Stimulated activated CD4-positive, alpha-beta T cell treated with anti-CD3 and anti-CD28 coated beads, Interleukin-2, amount 100 ng/mL, for 4 hours (primary cell): ENCODE measurements at places on chromosomes 1 and 21.

DNA sequence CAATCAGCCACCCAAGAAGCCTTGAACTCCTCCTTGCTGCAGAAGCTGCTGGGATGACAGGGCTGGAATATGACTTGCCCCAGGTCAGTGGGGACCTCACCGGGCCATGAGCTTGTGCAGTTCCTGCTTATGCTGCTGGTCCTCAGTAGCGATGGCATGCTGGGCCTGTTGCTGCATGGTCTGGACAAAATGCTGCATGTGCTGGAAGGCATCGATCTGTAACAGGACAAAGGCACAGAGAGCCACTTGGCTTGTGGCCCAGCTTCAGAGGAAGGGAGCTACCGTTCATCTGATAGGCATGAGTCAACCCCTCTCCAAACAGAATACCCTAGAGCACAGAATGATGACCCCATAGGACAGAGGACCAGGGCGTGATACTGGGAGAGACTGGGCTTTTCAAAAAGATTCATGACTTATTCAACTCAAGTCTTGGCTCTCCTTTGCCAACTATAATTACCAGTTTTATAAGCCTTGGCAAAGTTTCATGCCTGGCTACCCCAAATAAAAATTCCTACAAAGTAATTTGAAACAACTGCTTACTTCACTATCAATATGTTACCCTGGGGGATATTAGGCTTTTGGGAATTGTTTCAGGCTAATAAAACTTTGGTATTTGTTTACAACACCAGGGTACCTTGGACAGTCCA, 34.7 kb upstream of the EXOSC10 start:
- DNase-seq = no peak

GRCh38 chr1:156750711-156751450, 594 bp downstream of the HDGF start:
- no peak for DNase-seq

GRCh38 chr1:41500378-41500777, 15.9 kb upstream of the EDN2 start:
- DNase-seq = no peak

DNA sequence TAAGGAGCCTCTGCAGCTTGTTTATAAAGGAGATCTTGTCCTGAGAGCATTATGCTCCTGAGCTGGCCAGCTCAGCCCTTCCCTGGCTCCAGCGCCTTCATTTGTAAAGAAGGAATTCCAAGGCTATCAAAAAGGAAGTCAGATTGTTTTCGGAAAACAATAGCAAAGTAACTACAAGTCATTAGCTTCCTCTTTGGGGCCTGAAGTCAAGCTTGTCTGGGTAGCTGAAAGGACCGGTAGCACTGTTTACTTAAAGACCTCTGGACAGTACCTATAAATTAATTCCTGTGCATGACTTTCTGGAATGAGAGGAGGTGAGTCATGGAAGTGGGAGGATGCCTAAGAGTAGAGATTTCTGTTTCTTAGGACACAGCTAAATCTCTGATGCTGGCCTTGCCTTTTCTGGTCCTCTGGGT, 20.7 kb upstream of the GJA5 start:
- DNase-seq = no peak

- peak; percentile 45 for DNase-seq
Measured at GRCh38 chr1:17207966-17208418, 3.1 kb downstream of the PADI1 start.

GRCh38 chr1:23577056-23578004, 18.0 kb upstream of the ID3 start:
- DNase-seq = no peak

DNA sequence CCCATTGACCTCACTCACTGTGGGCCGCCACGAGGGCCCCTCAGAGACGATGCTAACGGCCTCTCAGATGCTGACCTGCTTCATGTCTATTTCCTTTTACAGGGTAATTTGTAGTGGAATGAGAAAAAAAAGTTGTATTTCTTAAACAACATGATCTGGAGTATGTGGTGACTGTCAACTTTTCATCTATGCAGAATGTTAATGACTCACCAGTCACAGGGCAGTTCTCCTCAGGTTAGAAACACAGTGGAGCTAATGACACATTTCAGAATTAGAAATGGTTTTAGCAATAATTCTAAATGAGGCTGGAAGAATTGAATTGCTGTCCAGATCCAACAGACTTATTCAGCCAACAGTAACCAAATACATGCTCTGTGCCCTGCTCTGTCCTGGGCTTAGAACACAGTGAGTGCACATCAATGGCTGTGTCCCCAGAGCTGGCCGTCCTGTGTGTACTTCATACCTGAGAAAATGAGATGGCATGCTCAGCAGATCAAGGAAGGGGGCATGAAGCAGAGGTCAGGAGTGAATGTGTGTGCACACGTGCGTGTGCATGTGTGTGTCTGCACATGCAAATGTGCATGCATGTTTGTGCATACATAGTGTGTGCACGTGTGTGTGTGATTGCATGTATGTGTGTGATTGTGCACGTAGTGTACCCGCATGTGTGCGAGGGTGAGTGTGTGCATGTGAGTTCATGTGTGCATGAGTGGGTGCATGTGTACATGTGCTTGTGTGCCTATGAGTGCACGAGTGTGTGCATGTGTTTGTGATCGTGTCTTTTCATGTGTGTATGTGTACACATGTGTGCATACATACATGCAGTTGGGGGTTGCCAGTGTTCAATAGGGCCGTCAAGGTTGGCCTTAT, 145.3 kb downstream of the PCBP3 start:
- DNase-seq = no peak

DNA sequence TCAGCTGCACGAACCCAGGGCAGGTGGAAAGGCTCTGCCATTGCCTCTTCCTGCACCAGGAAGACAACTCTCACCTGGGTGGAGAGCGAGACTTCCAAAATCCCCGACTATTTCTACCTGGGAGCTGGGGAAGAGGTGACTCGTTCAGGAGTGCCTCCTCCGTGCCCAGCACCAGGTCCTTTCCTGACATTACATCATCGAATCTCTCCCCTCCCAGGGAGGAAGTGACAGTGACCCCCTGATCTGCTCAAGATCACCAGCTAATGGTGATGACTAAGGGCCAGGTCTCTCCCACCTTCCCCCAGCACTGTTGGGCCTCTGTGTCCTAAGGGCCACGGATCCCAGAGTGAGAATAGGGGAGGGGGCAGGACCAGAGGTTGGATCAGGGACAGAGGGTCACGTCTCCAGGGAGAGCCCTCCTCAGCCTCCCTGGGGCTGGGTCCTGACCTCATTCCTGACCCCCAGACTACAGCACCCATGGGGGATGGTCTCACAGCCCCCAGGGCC, 6.8 kb downstream of the MEGF6 start:
- no peak for DNase-seq

DNA sequence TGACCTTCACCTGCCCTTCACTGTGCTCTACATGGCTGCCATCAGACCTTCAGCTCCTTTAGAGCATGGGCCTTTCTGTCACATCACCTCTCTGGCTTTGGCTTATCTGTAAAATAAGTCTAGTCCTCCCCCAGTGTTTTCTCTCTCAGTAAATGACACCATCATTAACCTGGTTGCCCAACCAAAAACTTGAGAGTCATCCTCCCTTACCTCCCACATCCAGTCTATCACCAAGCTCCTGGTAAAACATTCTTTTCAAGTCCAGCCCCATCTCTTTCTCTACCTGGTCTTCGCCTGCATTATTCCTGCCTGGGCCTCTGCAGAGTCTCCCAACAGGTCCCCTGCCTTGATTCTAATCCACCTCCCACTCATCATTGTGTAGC, 13.1 kb downstream of the SLC26A9 start:
- no peak for DNase-seq

GRCh38 chr1:186984959-186985358, 156.2 kb downstream of the PLA2G4A start:
- no peak for DNase-seq

DNA sequence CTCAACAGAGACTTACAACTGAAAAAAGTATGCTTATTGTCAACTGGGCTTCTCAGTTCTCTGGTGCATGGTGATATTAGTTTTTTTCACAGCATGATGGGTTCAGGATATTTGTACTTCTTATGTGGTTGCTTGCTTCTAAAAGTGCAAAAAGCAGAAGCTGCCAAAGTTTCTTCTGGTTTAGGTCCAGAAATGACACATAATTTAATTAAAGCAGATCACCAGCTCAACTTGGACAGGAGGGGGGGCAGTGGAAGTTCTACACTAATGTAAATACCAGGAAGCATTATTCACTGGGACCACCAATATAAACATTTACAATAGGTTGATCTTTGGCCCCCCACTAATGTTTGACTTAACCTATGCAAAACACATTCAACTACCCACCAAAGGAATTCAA, 354.8 kb upstream of the BRINP3 start:
- DNase-seq = no peak

DNA sequence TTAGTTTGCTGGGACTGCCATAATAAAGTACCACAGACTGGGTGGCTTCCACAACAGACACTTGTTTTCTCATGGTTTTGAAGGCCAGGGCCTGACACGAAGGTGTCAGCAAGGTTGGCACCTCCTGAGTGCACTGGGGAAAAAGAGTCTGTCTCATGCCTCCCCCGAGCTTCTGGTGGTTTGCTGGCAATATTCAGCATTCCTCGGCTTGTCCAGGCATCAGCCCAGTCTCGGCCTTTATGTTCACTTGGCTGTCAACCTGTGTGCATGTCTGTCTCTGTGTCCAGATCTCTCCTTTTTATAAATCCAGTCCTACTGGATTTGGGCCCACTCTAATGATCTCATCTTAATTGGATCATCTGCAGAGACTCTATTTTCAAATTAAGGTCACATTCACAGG, 72.6 kb downstream of the DOP1B start:
- DNase-seq = no peak

GRCh38 chr21:39300587-39300986, 12.8 kb downstream of the BRWD1 start:
- DNase-seq = no peak

DNA sequence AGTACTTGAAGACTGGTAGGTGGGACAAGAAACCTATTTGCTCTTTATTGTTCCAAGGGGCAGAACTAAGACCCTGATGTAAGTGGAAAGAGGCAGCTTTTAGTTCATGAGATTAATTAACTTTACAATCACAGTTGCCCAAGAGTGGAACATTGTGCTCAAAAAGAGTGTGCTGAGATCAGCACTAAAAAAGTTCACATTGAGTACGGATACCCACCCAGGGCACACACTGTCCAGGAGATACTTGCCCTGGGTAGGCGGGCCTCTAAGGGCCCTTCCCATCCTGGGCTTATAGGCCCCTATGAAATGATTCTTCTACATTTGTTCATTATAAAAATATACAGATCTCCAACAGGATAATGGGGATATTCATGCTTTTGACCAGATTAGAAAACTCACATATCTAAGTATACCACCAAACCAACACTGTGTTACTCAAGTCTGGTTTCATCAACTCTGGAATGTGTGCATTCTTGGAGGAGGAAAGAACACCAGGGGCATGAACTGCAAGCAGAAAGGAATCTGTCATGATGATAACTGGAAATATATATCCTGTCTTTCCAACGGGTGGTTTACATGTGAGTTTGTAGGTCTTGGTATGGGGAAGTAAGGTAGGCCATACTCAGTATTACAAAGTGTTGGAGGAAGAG, 626.2 kb downstream of the SMYD3 start:
- no peak for DNase-seq

- no peak for DNase-seq
Measured at GRCh38 chr1:14949836-14950713, 203.5 kb upstream of the TMEM51 start.

DNA sequence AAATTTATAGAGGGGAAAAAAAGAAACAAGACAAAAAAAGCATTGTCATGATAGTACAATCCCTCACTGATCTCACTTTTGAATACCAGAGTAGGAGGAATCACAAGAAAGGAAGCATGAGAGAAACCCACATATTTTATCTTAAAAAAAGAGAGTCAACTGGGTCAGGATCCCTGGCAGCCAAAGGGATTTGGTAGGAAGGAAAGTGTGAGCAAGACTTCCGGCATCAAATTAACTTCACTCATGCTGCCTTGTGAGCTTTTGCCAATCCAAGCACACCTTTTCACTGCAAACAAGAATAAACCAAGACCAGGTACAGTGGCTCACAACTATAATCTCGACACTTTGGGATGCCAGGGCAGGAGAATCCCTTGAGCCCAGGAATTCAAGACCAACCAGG, 53.1 kb downstream of the SLC9C2 start:
- DNase-seq = no peak

GRCh38 chr1:99643021-99643779, 2.7 kb upstream of the PALMD start:
- DNase-seq = no peak

- DNase-seq = no peak
Measured at GRCh38 chr1:209267968-209268367, 315.5 kb upstream of the CAMK1G start.

DNA sequence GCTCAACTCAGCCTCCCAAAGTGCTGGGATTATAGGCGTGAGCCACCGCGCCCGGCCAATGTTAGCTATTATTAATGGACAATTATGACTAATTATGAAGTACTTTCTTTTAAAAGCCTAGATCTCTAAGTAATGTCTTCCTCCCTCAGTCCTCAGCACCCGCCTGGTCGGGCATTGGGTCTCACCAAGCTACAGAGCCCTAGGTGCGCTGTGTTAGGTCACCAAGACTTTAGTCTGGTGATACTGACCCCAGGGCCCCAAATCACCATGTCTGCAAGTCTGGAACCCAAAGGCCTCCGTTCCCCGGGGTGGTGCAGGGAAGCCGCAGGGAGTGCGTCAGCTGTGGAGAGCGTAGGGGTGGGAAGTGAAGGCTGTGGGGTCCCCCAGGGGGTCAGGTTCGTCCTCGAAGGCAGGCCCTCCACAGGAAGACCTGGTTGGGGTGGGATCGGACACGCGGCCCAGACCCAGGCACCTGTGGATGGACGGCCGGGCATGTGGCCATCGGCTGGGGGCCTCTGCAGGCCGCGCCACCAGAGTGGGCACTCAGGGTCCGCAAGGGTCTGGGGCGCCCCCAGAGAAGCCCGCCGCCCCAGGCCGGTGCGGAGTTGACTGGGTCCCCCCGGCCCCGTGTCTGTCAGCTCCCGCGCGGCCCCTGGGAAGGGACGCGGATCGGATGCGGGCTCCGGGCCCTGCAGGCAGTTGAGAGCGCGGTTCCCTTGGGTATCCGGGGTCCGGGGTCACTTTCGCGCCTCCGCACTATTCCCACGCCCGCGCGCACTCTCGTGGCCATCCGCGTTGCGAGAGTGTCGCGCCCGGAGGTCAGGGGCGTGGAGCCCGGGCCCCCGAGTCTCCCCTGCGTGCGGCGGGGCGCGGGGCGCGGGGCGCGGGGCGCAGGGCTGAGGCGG, 710 bp upstream of the PDXK start:
- no peak for DNase-seq

- DNase-seq = peak; percentile 61
Measured at GRCh38 chr1:154433161-154433764, 28.1 kb downstream of the IL6R start.

GRCh38 chr1:104855550-104855949, 1105.9 kb downstream of the AMY1C start:
- DNase-seq = no peak

GRCh38 chr1:192395895-192396294, 79.1 kb downstream of the RGS21 start:
- no peak for DNase-seq

DNA sequence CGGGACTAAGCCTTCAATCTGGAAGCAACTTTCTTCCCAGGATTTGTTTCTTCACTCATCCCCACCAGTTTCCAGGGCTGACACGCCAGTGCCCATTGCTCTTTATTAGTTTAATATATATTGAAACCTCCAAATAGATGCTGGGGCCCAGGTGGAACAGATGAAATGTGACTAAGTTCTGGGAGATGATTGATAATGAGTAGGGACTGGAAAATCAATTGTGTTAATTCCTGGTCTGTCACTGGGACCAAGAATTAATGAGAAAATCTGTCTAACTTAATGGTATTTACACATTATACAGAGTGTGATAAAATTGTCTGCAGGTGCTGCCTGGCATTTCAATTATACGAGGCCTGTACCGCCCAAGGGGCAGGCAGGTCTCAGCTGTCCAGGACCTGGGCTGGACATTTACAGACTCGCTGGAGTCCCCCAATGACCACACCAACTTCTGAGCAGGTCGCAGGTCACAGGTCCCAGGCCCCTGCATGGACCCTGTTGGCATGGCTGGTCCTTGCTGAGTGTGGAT, 35.8 kb downstream of the UBIAD1 start:
- DNase-seq = no peak
